Mammary epithelial cell (primary cell): ENCODE measurements at places on chromosomes 5 and 9. TPM values are rescaled to one million over a fixed set of nuclear protein-coding genes. Genes with fewer than 3 reads are reported as not detected.

GRCh38 chr5:115241881-115242642 lies 20.6 kb downstream of the PGGT1B start:
- DNase-seq: no peak

DNA sequence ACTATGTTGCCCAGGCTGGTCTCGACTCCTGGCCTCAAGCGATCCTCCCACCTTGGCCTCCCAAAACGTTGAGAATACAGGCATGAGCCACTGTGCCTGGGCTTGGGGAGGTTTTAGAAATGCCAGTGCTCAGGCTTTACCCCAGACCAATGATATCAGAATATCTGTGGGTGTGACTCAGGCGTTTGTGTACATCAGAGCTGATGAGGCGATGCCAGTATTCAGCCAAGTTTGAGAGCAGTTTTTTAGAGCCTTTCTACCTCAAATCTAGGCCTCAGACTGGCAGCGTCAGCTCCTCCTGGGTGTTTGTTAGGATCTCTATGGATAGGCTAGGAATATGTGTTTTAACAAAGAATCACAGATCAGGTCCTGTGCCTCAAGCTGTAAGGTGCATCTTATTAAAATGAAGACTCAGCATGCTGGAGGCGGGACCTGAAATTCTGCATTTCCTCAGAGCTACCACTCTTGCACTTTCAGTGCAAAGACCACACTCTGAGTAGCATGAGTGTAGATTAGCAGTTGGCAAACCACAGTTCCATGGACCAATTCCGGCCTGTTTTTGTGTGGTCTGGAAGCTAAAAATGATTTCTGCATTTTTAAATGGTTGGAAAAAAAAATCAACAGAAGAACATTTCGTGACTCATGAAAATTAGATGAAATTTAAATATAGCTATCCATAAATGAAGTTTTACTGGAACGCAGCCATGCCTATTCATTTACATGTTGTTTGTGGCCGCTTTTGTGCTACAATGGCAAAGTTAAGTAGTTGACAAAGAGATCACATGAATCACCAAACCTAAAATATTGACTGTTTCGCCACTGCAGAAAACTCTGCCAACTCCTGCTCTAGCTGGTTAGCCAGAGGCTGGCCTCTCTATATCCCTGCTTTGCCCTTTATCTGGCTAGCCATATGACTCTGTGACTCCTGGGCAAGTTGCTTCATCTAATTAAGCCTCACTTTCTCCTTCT lies 92.2 kb downstream of the KLF4 start:
- DNase-seq: peak; percentile 21

GRCh38 chr5:73363911-73364730 lies 84.5 kb downstream of the FOXD1 start:
- peak; percentile 44 for DNase-seq

ARL14EPL gene
- polyA plus RNA-seq: not detected

C5orf52 gene
- not detected for polyA plus RNA-seq
